ENCODE measurements at places on chromosomes 5 and 9. TPM values are rescaled to one million over a fixed set of nuclear protein-coding genes. Genes with fewer than 3 reads are reported as not detected.

- no peak for DNase-seq
These were observed 79.2 kb upstream of the SPIN1 start for GRCh38 chr9:88308831-88309560.

The SLC6A18 gene
- total RNA-seq = not detected

The ADAMTSL1 gene
- not detected for total RNA-seq

The FBLL1 gene
- total RNA-seq = not detected

The SLC36A3 gene
- total RNA-seq = not detected

GRCh38 chr9:36424289-36425055 is 24.4 kb upstream of the RNF38 start:
- no peak for DNase-seq

- DNase-seq = peak; percentile 74
These were observed 2.6 kb upstream of the NFIL3 start for GRCh38 chr9:91426123-91426745.

- DNase-seq = peak; percentile 15
These were observed 261.6 kb downstream of the ARRDC3 start for GRCh38 chr5:91121347-91121993.

The SYK gene
- total RNA-seq = 0.05 TPM

Measured in activated CD4-positive, alpha-beta T cell treated with anti-CD3 and anti-CD28 coated beads, Interleukin-2, amount 10 ng/mL, durations not matched to agents 24 days and 14 days (primary cell).